K562 (cell line): ENCODE measurements at places on chromosomes 1 and 21. TPM values are rescaled to one million over a fixed set of nuclear protein-coding genes. Genes with fewer than 3 reads are reported as not detected.

The C1orf94 gene
- total RNA-seq, result not detected in 2 replicates

The CTSE gene
- 0.18 and 0.20 TPM in 2 replicates for total RNA-seq

The XCL2 gene
- total RNA-seq, result not detected in 2 replicates

The SPSB1 gene
- 0.22 and 0.35 TPM in 2 replicates for total RNA-seq

- DNase-seq, result no peak
These were observed 43.3 kb upstream of the USP25 start for GRCh38 chr21:15686506-15686905.

DNA sequence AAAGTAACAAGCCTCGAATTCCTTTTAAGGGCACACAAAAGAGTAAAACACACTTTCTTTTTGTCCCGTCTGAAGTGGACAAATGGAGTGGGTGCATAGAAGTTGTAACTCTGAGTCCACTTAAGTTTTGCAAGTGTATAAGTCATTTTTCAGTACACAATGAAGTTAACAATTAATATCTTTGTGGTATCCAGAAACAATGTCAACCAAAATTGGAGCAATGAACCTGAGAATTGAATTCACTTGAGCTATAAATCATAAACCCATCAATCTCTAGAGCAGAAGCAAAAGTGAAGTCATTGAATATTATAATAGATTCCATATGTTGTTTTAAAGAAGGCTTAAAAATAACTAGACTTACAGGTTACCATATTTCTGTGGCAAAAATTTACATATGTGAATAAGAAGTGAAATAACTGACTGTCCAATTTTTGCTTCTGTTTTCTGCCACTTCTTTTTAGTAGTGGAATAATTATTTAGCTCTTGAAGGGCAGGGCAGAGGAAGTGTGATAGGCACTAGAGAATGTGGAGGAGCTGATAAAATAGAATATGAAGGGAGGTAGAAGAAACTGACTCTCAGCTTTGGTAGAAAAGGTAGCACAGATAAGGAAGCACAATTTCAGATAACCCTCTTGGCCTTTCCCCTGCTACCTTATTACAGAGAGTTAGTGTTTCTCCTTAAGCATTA, 73.9 kb upstream of the RGL1 start:
- DNase-seq, result no peak
